Effector memory CD8-positive, alpha-beta T cell (primary cell): ENCODE measurements at places on chromosomes 5 and 9.

DNA sequence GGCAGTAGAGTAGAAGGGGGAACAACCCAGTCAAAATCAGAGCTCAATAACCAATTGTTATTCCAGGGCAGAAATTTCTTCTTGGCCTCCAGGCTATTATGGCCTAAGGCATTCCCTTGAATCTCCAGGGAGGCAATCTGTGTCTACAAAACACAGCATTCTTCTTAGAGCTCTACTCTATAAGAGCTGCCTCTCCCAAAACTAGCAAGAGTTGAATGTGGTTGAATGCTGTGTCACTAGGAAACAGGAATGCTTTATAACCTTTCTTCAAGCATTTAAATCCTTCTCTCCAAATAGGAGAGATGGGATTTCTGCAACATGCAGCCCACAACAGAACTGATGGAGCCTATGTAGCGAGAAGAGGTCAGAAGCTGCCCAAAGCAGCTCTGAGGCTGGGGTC, 97.1 kb upstream of the APC start:
- DNase-seq, result no peak

DNA sequence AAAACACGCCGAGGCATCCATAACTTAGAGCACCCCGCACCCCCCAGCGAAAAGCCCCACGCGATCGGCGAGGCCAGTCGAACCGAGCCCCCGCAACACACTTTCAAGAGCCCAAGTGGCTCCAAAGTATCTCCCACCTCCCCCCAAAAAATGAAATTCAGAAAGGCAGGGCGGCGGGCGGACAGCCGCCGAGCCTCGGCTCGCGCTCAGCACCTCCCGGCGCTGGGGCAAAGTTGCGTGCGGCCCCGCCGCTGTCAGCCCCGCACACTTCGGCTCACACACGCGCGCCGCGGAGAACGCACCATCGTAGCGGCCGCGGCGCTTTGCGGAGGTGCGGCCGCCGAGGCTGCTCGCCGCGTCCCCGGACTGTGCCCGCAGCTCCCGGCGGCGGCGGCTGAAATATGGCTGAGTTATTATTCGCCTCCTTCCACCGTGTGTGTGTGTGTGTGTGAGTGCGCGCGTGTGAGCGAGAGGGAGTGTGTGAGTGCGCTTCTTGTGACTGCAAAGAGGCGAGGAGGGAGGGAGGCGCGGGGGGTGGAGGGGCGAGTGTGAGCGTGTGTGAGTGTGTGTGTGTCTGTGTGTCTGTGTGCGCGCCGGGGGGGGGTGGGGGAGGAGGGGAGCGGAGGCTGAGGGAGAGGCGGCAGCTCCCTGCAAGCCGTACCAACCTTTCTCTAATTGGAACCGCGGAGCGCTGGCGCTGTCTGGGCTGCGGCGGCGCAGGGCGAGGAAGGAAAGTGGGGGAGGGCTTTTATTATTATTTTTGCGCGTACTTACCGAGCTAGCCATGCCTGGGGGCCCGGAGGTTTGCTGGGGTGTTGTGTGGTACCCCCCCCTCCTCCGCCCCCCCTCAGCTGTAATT, 599 bp downstream of the MLLT3 start:
- DNase-seq, result peak; percentile 62

DNA sequence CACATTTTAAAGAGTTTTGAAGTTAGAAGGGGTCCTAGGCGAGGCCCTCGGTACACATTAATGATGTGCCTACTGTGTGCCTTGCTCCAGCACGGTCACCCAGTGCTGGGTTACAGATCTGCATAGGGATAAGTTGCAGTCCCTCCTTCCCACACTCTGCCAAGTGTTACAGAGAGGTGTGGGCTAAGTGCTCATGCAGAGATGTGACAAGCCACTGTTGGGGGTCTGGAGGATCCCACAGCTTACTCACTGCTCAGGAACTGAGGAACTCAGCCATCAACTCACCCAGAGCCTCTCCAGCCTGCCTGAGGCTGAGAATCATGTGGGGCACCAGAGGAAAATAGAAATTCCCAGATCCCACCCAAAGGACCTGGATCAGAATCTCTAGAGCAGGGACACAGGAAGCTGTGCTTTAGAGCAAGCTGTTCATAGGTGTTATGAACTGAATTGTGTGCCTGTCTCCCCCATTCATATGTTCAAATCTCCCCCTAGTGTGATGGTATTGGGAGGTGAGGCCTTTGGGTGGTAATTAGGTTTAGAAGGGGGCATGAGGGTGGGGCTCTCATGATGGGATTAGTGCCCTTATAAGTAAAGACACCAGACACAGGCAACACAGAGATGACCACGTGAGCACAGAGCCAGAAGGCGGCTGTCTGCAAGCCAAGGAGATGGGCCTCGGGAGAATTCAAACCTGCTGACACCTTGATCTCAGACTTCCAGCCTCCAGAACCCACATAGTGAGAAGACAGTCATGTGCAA, 164.1 kb downstream of the HSD17B3 start:
- no peak for DNase-seq

- no peak for DNase-seq
Observed at GRCh38 chr5:14168793-14169262, 25.7 kb downstream of the TRIO start.

DNA sequence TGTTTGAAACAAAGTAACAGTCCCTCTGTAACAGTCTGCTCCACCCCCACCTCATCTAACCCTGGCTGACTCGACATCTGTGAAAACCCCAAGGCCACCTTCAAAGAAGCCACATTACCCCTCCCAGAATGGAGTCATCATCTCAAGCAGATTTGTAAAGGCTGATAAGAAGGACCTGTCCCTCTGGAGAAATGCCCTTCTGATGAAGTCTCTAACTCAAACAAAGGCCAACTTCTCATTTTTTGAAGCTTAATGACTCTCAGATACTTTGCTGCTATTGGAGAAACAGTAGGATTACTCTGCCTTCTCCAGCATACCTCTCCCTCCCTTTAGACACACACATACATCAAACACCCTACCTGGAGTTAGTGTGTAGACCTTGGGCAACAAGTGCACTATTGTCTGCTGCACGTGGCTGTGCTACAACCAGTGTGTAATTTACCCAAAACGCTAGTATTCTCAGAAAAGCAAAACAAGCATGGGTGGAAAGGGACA, 5.3 kb upstream of the SUSD1 start:
- peak; percentile 57 for DNase-seq

GRCh38 chr5:173645890-173646574, 29.6 kb upstream of the BOD1 start:
- DNase-seq, result no peak

DNA sequence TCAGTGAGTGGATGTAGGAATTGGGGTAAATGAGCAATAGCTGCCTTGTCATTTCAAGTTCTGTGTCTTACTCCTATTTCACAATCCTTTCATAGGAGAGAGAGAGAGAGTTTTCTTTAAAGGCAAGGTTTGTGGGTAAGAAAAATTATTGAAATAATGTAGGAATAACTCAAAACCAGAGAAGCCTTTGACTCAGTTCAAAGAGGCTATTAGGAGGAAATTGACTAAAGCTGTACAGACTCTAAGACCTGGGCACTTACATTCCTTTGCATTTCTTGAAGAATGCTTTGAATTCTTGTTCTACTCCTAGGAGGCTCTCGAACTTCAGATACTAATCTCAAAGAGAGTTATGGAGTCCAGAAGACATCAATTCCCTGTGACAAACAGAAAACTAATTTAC, 257.1 kb downstream of the FBXL7 start:
- DNase-seq, result no peak

GRCh38 chr9:121499427-121500164, at the start of gene GGTA1:
Gene GGTA1 (minus strand): TSS chr9:121499844. CDS start chr9:121467922, 31,922 bp downstream.
- DNase-seq, result no peak

GRCh38 chr5:168163966-168164365, 127.5 kb upstream of the WWC1 start:
- DNase-seq, result no peak

DNA sequence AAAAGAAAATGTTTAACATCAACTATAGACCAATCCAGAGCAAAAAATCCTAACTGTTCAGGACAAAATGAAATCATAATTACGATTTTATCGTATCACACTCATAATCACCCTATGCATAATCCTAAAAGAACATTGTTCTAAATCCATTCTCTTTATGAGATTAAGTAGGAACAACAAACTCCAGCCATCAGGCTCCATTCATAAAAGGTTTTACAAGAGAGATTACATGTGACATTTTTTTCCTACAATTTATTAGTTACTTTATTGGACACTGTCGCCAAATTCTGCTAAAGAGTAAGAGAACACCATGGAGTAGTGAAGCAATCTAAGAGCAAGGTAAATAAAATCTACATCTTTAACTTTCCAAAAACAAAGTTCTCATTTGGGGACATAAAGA, 198.0 kb downstream of the BNC2 start:
- DNase-seq, result no peak

- DNase-seq, result no peak
Observed at GRCh38 chr9:98081477-98082219, 25.1 kb downstream of the NANS start.

DNA sequence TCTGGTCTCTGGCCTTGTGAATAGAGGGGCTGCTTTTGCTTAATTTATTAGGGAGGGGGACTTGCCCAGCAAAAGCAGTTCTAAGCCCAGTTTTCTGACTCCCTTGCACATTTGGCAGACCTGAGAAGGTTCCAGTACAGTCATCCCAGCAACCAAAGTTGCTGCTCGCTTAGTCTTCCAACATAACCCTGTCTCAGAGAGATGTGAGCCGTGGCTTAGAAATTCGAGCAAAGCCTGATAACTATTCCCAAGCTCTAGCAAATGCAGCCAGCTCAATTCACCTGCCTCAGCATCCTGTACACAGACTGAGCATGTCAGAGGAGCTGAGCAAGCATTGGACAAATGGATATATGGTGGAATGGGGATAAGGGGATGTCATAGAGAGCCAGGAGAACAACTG, 401.9 kb downstream of the SPOCK1 start:
- no peak for DNase-seq
